T-helper 2 cell treated with Interferon-gamma antibody and Interleukin-4, amounts not matched to agents 100 ng/mL and 5 ng/mL, for 36 hours (primary cell): ENCODE measurements at places on chromosomes 3 and 15. TPM values are rescaled to one million over a fixed set of nuclear protein-coding genes. Genes with fewer than 3 reads are reported as not detected.

Gene RHOV
- 0.09 and 0.11 TPM in 2 replicates for total RNA-seq

Gene VGLL3
- not detected in 2 replicates for total RNA-seq

Gene GPR15
- total RNA-seq, result 42.2 and 46.8 TPM in 2 replicates

Gene CMTM8
- total RNA-seq, result 5.4 and 5.6 TPM in 2 replicates

Gene GP9
- not detected in 2 replicates for total RNA-seq

Gene DUT
- total RNA-seq, result 262 and 264 TPM in 2 replicates

Gene TMCO5A
- not detected in 2 replicates for total RNA-seq

Gene SCN5A
- total RNA-seq, result 0.02 TPM in 1 of 2 replicates, not detected in the other

Gene SCAANT1
- total RNA-seq, result not detected in 2 replicates

Gene PLD1
- total RNA-seq, result 0.55 and 1.2 TPM in 2 replicates

Gene PRSS50
- total RNA-seq, result not detected in 2 replicates

Gene CPA3
- not detected in 2 replicates for total RNA-seq

Gene KAT2B
- total RNA-seq, result 70.2 and 72.9 TPM in 2 replicates

Gene TMC3
- not detected in 2 replicates for total RNA-seq

Gene DUOX1
- 0.09 TPM in 1 of 2 replicates, not detected in the other for total RNA-seq

Gene KIF15
- 43.3 and 44.8 TPM in 2 replicates for total RNA-seq

Gene RAB11A
- 145 and 147 TPM in 2 replicates for total RNA-seq

Gene SPTSSB
- not detected in 2 replicates for total RNA-seq

Gene TRIM71
- total RNA-seq, result 0.02 TPM in 1 of 2 replicates, not detected in the other

Gene RASL12
- not detected in 2 replicates for total RNA-seq

Gene HES1
- total RNA-seq, result 2.8 TPM in 2 replicates

Gene IL5RA
- total RNA-seq, result not detected in 2 replicates

Gene PGBD4
- total RNA-seq, result 3.7 and 3.8 TPM in 2 replicates

Gene PIK3CB
- 18.4 and 19.4 TPM in 2 replicates for total RNA-seq
